WTC11 (cell line): ENCODE measurements at places on chromosomes 2 and 18. TPM values are rescaled to one million over a fixed set of nuclear protein-coding genes. Genes with fewer than 3 reads are reported as not detected.

- H3K27ac ChIP-seq = no peak overlapping the region
- no peak overlapping the region for H3K4me3 ChIP-seq
- peaks cover 12% of the 10 kb centered on the region for H3K36me3 ChIP-seq
- no peak for DNase-seq
Observed at GRCh38 chr2:20015482-20016083, 3.1 kb upstream of the MATN3 start.

DNA sequence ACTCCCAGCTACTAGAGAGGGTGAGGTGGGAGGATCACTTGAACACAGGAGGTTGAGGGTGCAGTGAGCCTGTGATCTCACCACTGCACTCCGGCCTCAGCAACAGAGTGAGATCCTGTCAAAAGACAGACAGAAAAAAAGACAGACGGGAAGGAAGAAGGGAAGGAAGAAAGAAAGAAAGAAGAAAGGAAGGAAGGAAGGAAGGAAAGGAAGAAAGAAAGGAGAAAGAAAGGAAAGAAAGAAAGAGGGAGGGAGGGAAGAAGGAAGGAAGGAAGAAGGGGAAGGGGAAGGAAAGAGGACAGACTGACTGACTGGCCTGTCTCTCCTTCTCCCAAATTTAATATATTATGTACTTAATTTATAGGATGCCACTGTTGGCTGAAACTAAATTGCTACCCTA lies 21.6 kb downstream of the SP9 start:
- no peak overlapping the region for H3K27ac ChIP-seq
- no peak for DNase-seq
- H3K36me3 ChIP-seq = peaks cover 5% of the 10 kb centered on the region

DNA sequence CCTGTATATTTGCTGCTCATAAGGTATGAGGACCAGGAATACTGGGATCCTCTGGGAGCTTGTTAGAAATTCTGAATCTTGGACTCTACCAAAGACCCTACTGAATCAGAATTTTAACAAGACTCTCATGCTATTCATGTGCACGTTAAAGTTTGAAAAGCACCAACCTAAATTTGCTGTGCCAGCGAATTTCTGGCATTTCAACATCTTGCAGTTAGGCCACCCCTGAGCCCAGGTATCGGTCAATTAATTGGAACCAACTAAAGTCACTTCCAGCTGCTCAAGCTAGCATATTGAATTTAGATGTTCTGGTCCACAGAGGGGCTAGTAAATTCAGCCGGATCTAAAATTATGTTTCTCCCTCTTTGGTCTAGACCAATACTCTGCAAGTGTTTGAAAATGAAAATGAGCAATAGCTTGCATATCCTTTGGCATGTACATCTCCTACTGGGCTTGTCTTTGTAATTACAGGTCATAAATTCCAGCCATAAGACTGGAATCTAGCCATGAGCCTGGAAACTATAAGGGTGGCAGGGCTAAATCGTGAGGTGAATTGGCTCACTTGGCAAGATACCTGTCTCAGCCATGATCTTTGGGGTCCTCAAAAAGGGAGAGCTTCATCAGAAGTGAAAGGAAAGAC lies 72.4 kb downstream of the SKA1 start:
- H3K27me3 ChIP-seq = peaks cover 9% of the 10 kb centered on the region; the same call in 1 of the 2 replicates
- DNase-seq = no peak
- peaks cover 37% of the 10 kb centered on the region for H3K36me3 ChIP-seq
- no peak overlapping the region for H3K27ac ChIP-seq
- peaks cover 27% of the 10 kb centered on the region for H3K4me1 ChIP-seq
- no peak overlapping the region for H3K4me3 ChIP-seq

DNA sequence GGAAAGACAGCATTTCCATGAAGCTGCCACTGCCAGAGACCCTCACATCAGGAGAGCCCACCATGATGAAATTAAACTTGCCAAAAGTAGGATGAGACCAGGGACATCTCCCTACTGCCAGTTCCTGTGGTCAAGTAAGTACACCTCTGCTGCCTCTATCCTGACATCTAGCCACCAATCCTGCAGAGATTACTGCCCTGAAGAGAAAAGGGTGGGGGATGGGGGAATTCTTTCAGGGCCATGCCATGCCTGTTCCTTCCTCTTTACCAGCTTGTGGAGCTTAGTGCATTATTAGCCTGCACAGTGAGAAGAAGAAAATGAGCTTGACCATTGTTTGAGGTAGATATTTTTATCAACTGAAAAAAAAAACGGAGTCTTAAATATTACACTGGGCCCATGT lies 397.2 kb upstream of the CDH2 start:
- DNase-seq = no peak
- peaks cover 8% of the 10 kb centered on the region for H3K4me1 ChIP-seq
- no peak overlapping the region for H3K27ac ChIP-seq
- H3K27me3 ChIP-seq = no peaks in the 10 kb centered on the region

- peaks cover 10% of the 10 kb centered on the region; the same call in 1 of the 2 replicates for H3K36me3 ChIP-seq
- H3K27ac ChIP-seq = no peak overlapping the region
- H3K27me3 ChIP-seq = no peaks in the 10 kb centered on the region
- DNase-seq = no peak
- no peak overlapping the region for H3K4me3 ChIP-seq
- H3K4me1 ChIP-seq = no peaks in the 10 kb centered on the region
Observed at GRCh38 chr2:64581777-64582539, 57.8 kb downstream of the AFTPH start.

DNA sequence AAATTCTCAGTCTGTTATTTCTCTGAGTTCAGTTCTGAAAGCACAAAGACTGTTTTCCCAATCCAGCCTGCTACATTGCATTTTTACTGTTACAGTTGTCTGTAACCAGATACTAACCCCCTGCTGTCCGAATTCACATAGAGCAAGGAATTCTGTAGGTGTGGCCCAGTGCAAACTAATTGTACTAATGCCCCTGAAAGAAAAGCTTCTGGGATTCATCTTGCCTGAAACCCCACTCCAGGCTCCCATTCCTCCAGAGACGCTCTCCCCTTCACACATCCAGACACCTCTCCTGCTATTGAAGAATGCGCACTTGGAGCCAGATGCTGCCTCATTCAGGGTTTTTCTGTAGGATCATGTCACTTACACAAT lies 127.0 kb downstream of the TTC32 start:
- no peaks in the 10 kb centered on the region for H3K36me3 ChIP-seq
- peaks cover 32% of the 10 kb centered on the region for H3K4me1 ChIP-seq

DNA sequence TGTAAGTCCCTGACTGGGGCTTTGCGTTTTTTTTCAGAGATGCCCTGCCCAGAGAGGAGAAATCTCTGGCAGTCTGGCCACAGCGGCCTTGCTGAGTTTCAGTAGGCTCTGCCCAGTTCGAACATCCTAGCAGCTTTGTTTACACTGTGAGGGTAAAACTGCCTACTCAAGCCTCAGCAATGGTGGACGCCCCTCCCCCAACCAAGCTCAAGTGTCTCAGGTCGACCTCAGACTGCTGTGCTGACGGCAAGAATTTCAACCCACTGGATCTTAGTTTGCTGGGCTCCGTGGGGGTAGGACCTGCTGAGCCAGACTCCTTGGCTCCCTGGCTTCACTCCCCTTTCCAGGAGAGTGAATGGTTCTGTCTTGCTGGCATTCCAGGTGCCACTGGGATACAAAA lies 31.7 kb downstream of the L3MBTL4 start:
- H3K4me3 ChIP-seq = no peak overlapping the region
- H3K27ac ChIP-seq = no peak overlapping the region
- DNase-seq = peak; percentile 46
- no peaks in the 10 kb centered on the region for H3K36me3 ChIP-seq

TNFAIP6 gene
- 0.11 to 0.18 TPM (median 0.11 TPM) in 3 replicates for total RNA-seq

VWC2L gene
- not detected in 3 replicates for total RNA-seq

GREB1 gene
- 31.9 to 35.7 TPM (median 34.4 TPM) in 3 replicates for total RNA-seq

DNA sequence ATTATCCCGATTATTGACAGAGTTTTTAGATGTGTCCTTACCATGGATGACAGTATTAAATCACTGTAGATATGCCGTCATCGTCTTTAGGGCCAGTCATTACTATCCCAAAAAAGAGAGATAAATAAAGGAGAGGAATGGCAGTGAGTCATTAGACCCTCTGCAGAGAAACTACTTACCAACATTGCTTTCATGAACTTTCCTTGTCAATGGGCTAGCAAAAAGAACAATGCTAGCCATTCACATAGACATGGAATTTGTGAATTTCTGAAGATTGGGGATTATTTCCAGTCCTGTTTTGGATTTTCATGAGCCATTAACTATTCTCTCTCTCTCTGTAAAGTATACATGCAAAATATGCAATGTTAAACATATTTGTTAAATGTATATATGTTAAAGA lies 319.4 kb upstream of the FANCL start:
- H3K4me1 ChIP-seq = peaks cover 32% of the 10 kb centered on the region
- H3K4me3 ChIP-seq = no peak overlapping the region
- H3K36me3 ChIP-seq = no peaks in the 10 kb centered on the region
- no peak for DNase-seq
- peak overlapping the region; percentile 20; the same call in 1 of the 2 replicates for H3K27ac ChIP-seq
- no peaks in the 10 kb centered on the region for H3K27me3 ChIP-seq

GRCh38 chr18:62522504-62523254 lies at the start of gene ZCCHC2:
ZCCHC2 (plus strand) TSS chr18:62523025; CDS start chr18:62523425, 400 bp downstream.
- H3K4me1 ChIP-seq = peaks cover 31% of the 10 kb centered on the region
- H3K36me3 ChIP-seq = no peaks in the 10 kb centered on the region

DNA sequence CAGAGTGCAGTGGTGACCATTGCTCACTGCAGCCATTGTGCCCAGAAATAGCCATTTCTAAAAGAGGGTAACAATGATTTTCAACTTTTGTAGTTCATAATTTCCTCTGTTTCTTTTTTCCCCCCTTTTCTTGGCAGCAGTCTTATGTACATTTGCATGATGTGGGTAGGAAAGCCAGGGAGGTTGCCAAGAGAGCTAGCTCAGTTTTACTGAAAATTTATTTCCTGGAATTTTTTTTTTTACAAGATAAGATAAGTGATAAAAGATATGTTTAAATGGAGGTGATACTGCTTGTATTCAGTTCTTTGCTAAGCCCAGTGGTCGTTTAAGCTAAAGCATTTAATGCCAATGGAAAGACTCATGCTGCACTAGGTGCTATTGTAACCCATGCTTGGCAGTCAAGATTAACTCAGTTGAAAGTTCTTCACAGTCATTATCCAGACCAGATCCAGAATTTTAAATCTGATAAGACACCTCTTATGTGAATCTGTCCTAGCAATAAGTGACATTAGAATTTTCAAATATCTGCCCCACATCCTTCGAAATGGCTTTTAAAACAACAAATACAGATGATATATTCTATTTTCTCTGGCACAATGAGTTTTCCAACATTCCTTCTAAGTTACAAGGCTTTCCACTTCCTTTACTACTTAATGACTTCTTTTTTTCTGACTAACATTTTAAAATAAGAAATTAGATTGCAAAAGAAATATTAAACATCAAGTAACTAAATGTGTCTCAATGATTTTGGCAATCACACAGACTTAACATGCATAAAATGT lies 4.4 kb upstream of the ATP8B1 start:
- no peak overlapping the region for H3K27ac ChIP-seq
- H3K36me3 ChIP-seq = no peaks in the 10 kb centered on the region
- no peak overlapping the region for H3K4me3 ChIP-seq

OR6B2 gene
- not detected in 3 replicates for total RNA-seq

DNA sequence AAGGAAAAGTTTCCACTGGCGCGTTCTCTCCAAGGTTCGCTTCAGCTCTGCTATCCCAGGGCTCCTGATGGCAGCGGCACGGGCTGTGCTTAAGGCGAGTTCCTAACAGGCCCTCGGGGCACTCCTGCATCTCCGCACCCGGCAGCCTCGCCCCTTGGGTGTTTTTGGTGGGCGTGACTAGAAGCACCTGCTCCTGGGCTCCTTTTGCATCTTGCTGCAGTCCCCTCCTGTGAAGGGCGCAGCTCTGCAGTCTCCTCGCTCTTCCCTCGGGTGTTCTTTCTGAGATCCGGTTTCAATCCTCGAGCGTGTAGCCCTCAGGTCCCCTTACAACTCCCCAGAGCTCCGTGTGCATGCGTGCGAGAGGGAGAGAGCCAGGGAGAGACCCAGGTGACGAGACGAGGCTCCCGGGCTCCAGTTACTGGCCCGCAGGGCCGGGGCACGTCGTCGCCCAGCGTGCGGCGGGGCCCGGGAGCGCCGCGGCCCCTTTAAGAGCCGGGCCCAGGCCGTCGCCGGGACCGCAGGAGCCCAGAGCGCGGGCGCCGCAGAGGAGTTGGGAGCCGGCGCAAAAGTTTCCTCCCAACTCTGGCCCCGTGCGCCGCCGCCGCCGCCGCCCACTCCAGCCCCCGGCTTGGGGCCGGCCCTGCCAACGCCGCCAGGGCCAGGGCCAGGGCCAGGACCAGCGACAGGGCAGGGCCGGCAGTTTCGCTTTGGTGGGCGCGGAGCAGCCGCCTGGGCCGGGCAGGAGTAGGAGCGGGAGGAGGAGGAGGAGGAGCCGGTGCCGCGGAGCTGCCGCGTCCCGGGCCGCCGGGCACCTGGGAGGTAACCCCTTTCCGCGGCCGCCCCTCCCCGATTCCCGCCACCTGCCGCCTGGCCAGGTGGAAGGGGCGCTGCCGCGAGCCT lies at the start of gene PARD3B:
Gene PARD3B (plus strand): TSS at position 515 of the 900 bp plus-strand sequence. CDS start 525 bp downstream, outside the sequence.
- peak; percentile 70 for DNase-seq
- H3K4me3 ChIP-seq = peak within 1 kb of the TSS; percentile 80
- no peaks in the 10 kb centered on the region for H3K36me3 ChIP-seq

- H3K4me1 ChIP-seq = peaks cover 31% of the 10 kb centered on the region
- no peaks in the 10 kb centered on the region for H3K27me3 ChIP-seq
- H3K27ac ChIP-seq = no peak overlapping the region
- no peak overlapping the region for H3K4me3 ChIP-seq
- DNase-seq = no peak
- H3K36me3 ChIP-seq = no peaks in the 10 kb centered on the region
Observed at GRCh38 chr2:50991602-50992001, 40.3 kb downstream of the NRXN1 start.

GRCh38 chr2:18792684-18793083 lies 203.3 kb upstream of the NT5C1B start:
- H3K36me3 ChIP-seq = no peaks in the 10 kb centered on the region
- no peaks in the 10 kb centered on the region; the same call in 1 of the 2 replicates for H3K27me3 ChIP-seq
- DNase-seq = no peak
- H3K27ac ChIP-seq = no peak overlapping the region
- no peak overlapping the region for H3K4me3 ChIP-seq

GRCh38 chr2:2698182-2699120 lies 367.4 kb upstream of the MYT1L start:
- no peak overlapping the region for H3K27ac ChIP-seq
- H3K27me3 ChIP-seq = no peaks in the 10 kb centered on the region
- DNase-seq = no peak
- H3K4me3 ChIP-seq = no peak overlapping the region
- H3K36me3 ChIP-seq = no peaks in the 10 kb centered on the region

STPG4 gene
- total RNA-seq = not detected in 3 replicates

GAL3ST2 gene
- total RNA-seq = 0.73 to 0.98 TPM (median 0.78 TPM) in 3 replicates

DNA sequence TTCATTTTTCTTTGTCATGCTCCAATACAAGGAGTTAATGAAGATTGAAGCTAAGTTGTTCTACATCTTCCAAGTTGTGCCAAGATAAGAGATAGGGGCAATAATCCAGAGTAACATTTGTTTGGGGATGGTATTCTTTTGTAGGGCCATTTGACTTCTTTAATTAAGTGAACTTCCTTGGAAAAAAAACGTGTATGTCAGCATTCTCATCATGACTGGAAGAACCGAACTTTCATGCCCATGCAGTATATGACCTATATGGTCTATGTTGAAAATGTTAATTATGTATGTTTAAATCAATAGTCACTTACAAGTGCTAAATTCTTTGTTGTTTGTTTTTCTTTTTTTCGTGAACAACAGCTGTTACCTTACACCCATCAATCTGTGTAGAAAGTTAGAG lies 319.5 kb upstream of the LRRTM1 start:
- DNase-seq = no peak
- H3K27me3 ChIP-seq = no peaks in the 10 kb centered on the region; the same call in 1 of the 2 replicates
- H3K36me3 ChIP-seq = no peaks in the 10 kb centered on the region
- no peaks in the 10 kb centered on the region for H3K4me1 ChIP-seq
- H3K27ac ChIP-seq = no peak overlapping the region
- no peak overlapping the region for H3K4me3 ChIP-seq

OBSL1 gene
- 159 to 221 TPM (median 213 TPM) in 3 replicates for total RNA-seq

- H3K27me3 ChIP-seq = no peaks in the 10 kb centered on the region; the same call in 1 of the 2 replicates
- peaks cover 12% of the 10 kb centered on the region for H3K4me1 ChIP-seq
- DNase-seq = no peak
- H3K36me3 ChIP-seq = no peaks in the 10 kb centered on the region
Observed at GRCh38 chr18:57819671-57820460, 16.8 kb upstream of the ATP8B1 start.
